Caco-2 (cell line): ENCODE measurements at places on chromosomes 12 and 14.

- no peak for DNase-seq
Measured at GRCh38 chr14:96586056-96586455, 83.9 kb downstream of the PAPOLA start.

- DNase-seq = peak; percentile 34
Measured at GRCh38 chr12:19382111-19382526, 57.2 kb upstream of the AEBP2 start.

DNA sequence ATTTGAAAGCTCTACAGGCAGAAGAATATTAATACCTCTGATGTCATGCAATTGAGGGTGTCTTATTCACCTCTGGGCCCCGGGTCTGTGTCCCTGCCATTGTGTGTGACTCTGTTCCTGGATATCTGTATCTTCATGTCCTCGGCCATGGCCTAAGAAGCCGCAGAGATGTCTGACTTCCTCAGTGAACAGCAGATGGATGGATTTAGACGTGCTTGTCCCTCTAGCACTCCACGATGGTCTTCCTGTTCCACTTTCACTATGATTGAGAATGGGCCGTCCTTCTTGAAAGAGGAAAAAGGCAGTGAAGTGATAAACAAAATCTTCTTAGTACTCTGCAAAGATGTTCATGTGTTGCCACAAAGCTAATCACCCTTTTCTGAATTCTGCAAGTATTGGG lies 217.4 kb downstream of the SLC41A2 start:
- DNase-seq = no peak

DNA sequence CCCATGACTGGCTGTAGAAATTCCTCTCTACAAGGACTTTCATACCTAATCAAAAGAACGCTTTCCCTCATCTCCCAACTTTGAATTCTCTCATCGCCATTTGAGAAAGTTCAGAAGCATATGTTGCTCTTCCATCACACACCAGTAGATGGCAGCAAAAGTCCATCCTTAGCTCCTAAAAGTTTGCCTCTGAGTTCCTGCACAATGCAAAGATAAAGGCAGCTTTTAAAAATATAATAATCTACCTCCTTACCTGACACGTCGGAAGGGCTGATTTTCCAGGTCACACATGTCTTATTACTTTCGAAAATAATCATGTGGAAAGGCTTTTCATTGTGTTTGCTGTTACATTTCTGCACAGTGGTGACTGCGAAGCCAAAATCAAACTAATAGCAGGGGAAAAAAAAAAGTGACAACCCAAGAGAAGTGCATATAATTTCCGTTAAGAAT lies 456.7 kb upstream of the SEL1L start:
- DNase-seq = peak; percentile 63

DNA sequence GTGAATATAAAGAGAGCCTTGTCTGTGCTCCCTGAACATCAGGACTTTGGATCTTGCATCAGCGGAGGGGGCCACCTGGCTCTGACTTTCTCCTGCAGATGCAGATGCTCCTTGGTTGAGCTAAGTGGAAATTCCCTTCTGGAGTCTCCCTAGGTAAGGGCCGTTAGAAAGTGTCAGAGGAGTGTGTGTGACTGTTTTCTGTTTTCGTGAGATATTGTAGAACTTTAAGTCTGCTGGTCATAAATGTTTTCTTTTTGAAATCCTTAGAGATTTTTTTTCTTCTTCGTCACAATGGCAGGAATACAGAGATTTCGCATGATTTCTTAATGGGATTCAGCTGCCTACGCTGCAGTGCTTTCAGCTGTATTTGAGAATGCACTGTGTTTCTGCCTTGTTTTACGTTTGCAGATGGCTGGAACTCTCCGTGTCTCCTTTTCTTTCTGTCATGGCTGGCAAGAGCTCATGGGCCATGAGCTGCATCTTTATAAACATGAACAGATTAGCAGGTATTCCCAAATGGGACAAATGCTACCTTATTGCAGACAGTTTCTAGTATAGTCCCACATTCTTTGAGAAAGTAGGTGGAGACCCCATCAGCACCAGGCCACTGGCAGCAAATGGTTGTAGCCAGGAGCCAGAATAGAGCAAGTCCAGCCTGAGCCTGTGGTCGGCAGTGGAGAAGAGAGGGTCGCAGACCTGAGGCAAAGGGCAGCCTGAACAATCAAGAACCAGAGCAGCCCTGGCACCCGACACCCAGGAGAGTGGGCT lies 76.2 kb upstream of the FRMD6 start:
- DNase-seq = peak; percentile 69

GRCh38 chr14:39302124-39302810 lies 68.6 kb downstream of the MIA2 start:
- DNase-seq = no peak

GRCh38 chr12:1328391-1328790 lies 266.0 kb downstream of the FBXL14 start:
- DNase-seq = no peak

GRCh38 chr12:45669792-45670191 lies 59.7 kb upstream of the ARID2 start:
- no peak for DNase-seq

DNA sequence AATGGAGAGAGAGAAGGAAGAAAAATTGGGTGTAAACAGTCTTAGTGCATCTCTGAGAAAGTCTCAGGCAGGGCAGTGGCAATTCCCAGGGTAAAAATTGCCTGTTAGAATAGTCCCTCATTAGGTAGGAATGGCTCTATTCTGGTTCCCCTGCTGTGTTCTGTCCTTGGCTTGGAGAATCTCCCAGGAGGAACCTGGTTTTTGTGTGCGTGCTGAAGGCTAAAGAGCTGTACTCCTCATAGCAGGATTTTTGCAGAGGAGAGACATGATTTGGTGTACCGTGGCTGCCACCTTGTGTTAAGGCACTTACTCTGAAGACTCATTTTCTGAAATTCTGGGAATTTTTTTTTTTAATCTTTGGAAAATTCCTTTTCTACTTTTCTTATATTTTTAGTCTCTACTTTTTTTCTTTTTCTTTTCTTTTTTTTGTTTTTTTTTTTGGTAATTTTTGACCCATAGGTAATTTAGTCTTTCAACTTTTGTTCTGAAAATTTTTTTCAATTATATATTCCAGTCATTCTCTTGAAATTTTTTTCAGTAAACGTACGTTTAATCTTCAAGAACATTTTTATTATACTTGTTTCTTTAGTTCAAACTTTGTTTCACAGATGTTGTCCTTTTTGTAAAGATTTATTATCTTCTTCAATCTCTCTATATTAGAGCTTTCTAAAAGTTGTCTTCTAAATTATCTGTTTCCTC lies 63.8 kb downstream of the FBXO33 start:
- DNase-seq = peak; percentile 80

GRCh38 chr12:78204926-78205325 lies 374.2 kb downstream of the NAV3 start:
- no peak for DNase-seq

- DNase-seq = peak; percentile 80
Measured at GRCh38 chr12:53508534-53509170, 1.4 kb upstream of the NPFF start.

DNA sequence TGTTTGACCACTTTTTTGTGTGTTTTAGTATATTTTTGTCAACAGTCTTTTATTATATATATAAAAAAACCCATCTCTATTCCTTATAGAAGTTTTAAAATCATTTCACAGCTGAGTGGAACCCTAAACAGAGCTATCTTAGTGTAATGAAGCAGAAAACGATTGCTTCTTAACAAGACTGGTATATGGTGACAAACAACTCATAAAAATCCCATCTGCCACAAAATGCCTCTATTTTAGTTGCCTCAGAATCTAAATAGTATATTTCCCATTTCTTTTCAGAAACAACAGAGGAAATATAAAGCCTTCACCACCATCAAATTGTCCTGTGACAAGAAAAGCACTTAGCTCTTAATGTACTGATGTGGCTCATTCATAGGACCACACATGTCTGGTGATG lies 322.4 kb downstream of the ATP23 start:
- DNase-seq = no peak

- DNase-seq = no peak
Measured at GRCh38 chr14:55975281-55975910, 142.8 kb upstream of the PELI2 start.

GRCh38 chr14:95088665-95089064 lies 68.7 kb downstream of the DICER1 start:
- no peak for DNase-seq

DNA sequence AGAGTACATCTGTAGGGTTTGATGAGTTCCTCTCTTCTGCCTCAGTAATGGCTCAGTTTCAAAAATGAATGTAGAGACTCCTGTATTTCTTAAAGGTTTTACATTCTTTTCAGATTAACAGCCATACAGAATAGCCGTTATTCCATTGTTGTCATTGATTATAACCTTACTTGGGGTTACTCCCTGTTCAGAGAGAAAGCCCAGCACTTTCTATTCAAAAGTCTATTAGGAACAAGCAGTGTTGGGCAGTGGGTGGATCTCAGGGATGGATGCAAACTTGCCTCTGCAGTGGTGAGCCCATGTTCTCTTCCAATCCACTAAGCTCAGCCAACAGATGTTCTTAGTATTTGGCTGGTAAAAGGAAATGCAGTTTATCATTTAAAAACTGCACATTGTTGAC lies 342.6 kb upstream of the E2F7 start:
- no peak for DNase-seq
